ENCODE measurements at places on chromosomes 12 and 14.

DNA sequence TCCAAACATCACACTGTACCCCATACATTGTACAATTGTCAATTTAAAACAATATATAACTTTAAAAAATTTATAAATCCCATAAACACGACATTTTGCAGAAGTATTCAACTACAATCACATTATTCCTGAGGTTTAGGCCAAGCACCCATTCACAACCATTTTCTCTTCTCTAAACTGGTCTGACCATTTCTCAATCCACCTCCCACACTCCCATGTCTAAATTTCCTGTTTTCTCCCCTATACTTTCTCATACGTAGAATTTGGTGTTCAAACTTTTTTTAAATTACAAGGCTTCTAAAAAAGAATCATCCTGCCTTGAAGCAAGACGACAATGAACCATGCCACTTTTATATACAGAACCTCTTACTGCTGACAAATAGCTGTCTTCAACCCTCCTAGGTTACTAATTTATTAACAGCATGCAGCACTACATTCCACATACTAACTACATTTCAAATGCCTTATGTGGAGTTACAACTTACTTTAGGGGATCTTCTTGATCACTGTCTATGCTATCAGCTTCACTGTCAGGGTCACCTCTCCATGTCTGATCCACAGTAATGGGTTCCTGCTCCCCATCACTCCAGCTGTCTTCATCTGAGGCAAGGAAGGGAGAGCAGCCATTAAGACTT is 3.4 kb downstream of the KANSL2 start:
- H3K27me3 ChIP-seq = no peaks in the 10 kb centered on the region
- H3K4me3 ChIP-seq = no peak overlapping the region
- DNase-seq = no peak
- H3K4me1 ChIP-seq = peaks cover 8% of the 10 kb centered on the region

GRCh38 chr12:76863837-76864236 is 15.0 kb downstream of the CSRP2 start:
- H3K4me1 ChIP-seq = peaks cover 39% of the 10 kb centered on the region
- H3K27me3 ChIP-seq = no peaks in the 10 kb centered on the region
- no peak for DNase-seq

DNA sequence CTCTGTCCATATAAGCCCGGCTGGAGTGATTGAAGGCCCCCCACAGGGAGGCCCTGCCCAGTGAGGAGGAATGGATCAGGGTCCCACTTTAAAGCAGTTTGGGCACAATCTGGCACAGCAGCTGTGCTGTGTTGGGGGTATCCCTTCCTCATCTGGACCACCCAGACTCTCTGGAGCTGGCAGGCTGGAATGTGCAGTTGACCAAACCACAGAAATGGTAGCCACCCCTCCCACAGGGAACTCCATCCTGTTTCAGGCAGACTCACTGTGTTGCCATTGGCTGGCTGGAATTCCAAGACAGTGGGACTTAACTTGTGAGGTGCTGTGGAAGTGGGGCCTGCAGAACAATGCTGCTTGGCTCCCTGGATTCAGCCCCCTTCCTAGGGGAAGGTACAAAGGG is 53.5 kb upstream of the YARS2 start:
- H3K36me3 ChIP-seq = no peaks in the 10 kb centered on the region
- peaks cover 3% of the 10 kb centered on the region for H3K4me1 ChIP-seq

DNA sequence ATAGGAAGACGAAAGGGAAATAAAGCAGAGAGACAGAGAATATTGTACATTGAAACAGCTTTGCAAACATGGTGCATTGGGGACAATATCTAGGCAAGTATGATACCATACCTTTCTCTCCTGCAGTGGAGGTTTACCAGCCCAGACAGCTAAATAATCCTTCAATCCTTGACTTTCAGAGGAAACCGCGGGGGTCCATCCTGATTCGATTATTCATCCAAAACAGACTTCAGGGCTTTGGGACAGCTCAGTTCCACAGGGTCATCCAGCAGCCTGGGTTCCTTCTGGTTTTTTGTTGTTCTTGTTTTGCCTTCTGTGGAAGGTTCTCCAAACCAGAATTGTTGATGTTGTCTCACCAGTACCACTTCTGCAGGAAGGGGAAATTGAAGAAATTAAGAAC is 81.5 kb downstream of the LGR5 start:
- H3K27ac ChIP-seq = no peak overlapping the region
- no peak overlapping the region for H3K4me3 ChIP-seq
- no peaks in the 10 kb centered on the region for H3K27me3 ChIP-seq
- DNase-seq = no peak
- peaks cover 5% of the 10 kb centered on the region for H3K4me1 ChIP-seq

- H3K27ac ChIP-seq = no peak overlapping the region
- H3K4me1 ChIP-seq = no peaks in the 10 kb centered on the region
- no peak overlapping the region for H3K4me3 ChIP-seq
- no peaks in the 10 kb centered on the region for H3K27me3 ChIP-seq
These were observed 40.7 kb upstream of the FUT8 start for GRCh38 chr14:65371784-65372183.

DNA sequence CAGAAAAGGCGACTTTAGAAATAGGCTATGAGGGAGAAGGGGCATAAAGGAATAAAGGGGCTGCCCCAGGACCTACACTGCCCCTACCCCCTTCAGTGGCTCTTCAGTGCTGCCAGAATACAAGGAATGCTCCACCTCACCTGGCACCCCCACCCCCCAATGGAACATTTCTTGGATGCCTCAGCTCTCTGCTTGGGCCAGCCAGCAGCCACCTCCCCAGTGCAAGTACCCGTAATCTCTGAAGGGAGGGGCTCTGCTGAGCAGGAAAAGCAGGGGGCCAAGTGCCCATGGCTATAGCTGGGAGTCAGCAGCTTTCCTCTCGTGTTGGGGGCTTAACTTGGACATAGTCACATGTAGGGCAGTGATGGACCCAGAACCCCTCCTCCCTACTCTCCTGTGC is 33.3 kb downstream of the BAZ2A start:
- peaks cover 2% of the 10 kb centered on the region for H3K4me1 ChIP-seq
- no peak for DNase-seq
- no peak overlapping the region for H3K4me3 ChIP-seq
- H3K27ac ChIP-seq = no peak overlapping the region
- H3K27me3 ChIP-seq = no peaks in the 10 kb centered on the region

DNA sequence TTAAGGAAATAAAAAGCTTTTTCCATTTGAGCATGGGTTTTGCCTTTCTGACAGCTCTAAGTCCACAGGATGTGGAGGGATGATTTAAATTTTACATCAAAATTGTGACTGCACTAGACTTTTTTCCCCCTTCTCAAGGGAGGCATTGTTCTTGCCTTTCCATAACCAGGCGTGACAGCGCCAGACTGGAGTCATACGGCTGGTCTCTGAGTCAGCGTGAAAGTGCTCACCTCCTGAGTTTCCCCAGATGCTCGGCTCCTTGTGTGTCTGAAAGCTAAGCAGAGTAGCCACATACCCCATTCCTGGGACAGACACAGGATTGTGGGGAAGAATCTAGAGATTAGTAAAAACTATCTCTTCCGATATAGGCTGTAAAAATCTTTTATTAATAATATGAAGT is 43.1 kb downstream of the SOX5 start:
- H3K4me1 ChIP-seq = peaks cover 15% of the 10 kb centered on the region
- DNase-seq = peak; percentile 31
- peak overlapping the region; percentile 45 for H3K27ac ChIP-seq
- no peaks in the 10 kb centered on the region for H3K36me3 ChIP-seq
- H3K4me3 ChIP-seq = no peak overlapping the region
- H3K27me3 ChIP-seq = no peaks in the 10 kb centered on the region

- no peak overlapping the region for H3K4me3 ChIP-seq
- no peaks in the 10 kb centered on the region for H3K27me3 ChIP-seq
- DNase-seq = no peak
- H3K36me3 ChIP-seq = no peaks in the 10 kb centered on the region
- H3K4me1 ChIP-seq = peaks cover 18% of the 10 kb centered on the region
These were observed 11.8 kb upstream of the WSCD2 start for GRCh38 chr12:108117163-108117849.

DNA sequence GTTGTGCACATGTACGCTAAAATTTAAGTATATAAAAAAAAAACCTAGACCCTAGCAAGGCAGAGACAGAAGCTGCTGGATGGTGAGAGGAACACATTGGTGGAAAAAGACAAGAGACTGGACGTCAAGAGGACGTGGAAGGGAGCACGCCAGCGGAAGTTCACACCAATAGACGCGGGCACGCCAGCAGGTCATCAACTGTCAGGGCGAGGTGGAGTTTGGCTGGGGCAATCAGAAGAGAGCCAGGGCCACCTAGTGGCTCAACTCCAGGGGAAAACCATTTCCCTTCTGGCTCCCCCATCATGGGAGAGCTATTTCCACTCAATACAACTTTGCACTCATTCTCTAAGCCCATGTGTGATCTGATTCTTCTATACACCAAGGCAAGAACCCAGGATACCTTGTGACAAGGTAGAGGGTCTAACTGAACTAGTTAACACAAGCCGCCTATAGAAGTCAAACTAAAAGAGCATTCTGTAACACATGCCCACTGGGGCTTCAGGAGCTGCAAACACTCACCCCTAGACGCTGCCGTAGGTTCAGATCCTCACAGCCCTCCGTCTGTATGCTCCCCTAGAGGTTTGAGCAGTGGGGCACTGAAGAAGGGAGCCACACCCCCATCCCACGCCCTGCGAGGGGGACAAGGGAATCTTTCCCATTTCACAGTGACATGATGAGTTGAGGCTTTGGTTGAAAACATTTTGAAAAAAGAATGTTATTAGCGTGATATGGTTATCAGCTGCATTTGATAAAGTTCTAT is 702.7 kb downstream of the TMTC2 start:
- no peaks in the 10 kb centered on the region for H3K36me3 ChIP-seq
- no peaks in the 10 kb centered on the region for H3K27me3 ChIP-seq
- no peak overlapping the region for H3K4me3 ChIP-seq
- DNase-seq = peak; percentile 12

DNA sequence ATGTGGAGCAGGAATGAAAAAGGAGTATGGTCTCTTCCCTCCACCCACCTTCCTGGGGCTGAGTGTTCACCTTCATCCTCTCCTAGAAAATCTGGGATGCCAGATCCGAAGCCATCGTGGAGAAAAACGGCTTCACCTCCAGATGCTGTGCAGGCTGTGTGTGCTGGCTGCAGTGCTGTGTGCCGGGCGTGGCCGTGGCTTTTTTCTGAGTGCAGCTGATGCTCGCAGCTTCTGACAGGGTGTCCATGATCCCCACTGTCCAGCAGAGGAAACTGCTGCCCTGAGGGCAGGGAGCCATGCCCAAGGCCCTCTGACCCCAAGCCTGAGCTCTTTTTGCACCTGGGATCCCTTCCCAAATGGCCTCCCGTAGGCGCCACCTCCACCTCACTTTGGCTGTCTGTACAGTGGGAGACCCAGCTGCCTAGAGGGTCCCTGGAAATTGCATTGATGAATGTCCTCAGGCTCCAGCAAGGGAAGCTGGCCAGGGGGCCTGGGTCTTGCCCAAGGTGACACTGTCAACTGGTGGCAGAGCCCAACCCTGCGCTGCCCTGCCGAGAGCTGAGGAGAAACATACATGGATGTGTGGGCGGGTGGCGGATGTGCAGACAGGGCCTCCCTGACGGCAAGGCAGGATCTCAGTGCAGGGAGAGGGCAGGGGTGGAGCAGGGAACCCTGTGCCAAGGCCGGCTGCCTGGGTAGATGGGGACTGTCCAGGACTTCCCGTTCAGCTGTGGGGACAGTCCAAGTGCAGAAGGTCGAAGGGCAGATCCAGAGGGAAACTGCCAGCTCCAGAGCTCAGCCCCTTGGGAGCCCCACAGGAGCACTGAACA is 53.3 kb downstream of the BEGAIN start:
- no peak overlapping the region for H3K4me3 ChIP-seq
- no peaks in the 10 kb centered on the region for H3K36me3 ChIP-seq
- no peaks in the 10 kb centered on the region for H3K27me3 ChIP-seq
- DNase-seq = no peak
- peak overlapping the region; percentile 33 for H3K27ac ChIP-seq
- H3K4me1 ChIP-seq = peaks cover 17% of the 10 kb centered on the region

DNA sequence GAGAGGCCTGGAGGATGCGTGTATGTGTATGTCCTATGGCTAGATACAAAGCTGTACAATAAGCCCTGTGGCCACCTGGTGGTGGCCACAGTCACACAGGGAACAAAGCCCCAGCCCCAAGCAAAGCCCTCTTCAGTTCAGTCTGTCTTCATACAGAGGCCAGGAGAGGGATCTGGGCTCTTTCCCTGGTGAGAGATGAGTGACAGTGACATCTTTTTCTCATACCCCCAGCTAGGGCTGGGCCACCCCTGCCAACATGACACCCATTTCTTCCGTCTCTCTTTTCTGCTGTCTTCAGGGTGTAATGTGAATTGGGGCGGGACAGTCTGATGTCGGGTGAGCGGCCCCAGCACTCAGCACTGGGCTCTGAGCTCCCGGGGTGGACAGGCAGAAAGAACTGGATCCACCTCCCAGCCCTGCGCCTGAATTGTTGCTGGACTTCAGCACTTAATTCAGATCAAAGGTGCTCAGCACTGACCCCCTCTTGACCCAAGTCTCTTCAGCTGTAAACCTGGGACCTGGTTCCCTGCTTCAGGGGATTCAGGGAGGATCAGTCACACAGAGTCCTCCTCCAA is 59.8 kb downstream of the SERPINA3 start:
- no peaks in the 10 kb centered on the region for H3K36me3 ChIP-seq
- no peak for DNase-seq
- no peaks in the 10 kb centered on the region for H3K4me1 ChIP-seq

DNA sequence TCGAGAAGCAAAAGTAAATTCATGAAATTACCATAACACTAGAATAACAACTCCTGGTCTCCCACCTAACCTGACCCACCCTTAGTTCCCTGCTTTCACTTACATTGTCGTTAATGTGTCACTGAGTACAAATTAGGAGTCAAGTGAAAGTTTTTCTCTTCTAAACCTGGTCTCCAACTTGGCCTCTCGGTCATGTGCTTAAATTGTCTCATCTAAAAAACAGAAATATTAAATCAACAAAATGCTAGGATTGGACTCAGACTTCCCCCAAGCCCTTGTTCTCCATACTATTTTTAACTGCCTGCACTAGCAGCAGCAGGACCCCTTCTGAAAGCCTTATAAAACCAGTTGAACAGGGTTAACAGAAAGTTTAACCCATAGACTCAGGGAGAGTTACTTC is 1.8 kb upstream of the BTG1 start:
- no peak overlapping the region for H3K27ac ChIP-seq
- no peaks in the 10 kb centered on the region for H3K4me1 ChIP-seq
- no peak for DNase-seq
- no peak overlapping the region for H3K4me3 ChIP-seq

GRCh38 chr14:85527006-85527405 is 2.9 kb upstream of the FLRT2 start:
- peaks cover 2% of the 10 kb centered on the region for H3K27me3 ChIP-seq
- no peak overlapping the region for H3K27ac ChIP-seq
- no peaks in the 10 kb centered on the region for H3K4me1 ChIP-seq
- no peak for DNase-seq

DNA sequence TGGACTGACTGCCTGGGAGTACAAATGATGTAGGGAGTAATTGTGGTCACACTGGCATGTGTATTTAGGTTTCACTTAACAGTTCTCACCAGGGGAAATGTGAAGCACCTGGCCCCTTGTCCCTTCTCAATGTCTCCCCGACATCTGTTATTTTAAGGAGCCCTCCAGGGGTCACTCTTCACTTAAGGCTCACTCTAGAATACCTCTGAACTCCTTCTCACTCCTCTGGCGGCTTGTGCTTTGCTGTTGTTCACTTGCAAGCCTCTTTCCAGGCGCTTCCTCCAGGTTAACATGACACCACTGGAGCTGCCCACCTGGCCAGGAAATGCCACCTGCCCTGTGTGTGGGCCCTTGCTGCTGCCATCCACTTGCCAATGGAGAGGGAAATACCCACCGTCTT is 56.5 kb upstream of the GZMB start:
- no peak overlapping the region for H3K27ac ChIP-seq
- no peak overlapping the region for H3K4me3 ChIP-seq
- no peaks in the 10 kb centered on the region for H3K36me3 ChIP-seq
- H3K4me1 ChIP-seq = no peaks in the 10 kb centered on the region

- no peak for DNase-seq
- H3K36me3 ChIP-seq = no peaks in the 10 kb centered on the region
- peaks cover 8% of the 10 kb centered on the region for H3K4me1 ChIP-seq
- no peak overlapping the region for H3K4me3 ChIP-seq
These were observed 23.0 kb downstream of the DIO3 start for GRCh38 chr14:101584055-101584859.
